ENCODE measurements at places on chromosomes 16 and 17.

DNA sequence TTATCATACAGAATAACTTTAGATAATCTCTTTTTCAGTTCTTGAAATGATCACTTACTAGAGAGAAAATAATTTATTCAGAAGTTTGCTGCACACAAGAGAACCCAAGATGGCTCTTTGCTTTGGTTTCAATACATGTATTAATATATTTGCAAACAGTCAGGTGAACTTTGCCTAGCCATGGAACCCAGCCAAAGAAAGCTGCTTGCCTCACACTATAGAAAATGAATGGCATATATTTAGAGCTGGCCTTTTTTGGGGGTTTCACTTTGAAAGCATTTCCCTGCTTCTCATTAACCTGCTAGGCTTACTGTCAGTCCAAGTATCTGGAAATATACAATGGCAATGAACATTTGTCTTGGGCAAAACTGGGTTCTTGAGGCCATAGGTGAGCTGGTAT, 75.3 kb downstream of the MRTFB start:
- DNase-seq = no peak

DNA sequence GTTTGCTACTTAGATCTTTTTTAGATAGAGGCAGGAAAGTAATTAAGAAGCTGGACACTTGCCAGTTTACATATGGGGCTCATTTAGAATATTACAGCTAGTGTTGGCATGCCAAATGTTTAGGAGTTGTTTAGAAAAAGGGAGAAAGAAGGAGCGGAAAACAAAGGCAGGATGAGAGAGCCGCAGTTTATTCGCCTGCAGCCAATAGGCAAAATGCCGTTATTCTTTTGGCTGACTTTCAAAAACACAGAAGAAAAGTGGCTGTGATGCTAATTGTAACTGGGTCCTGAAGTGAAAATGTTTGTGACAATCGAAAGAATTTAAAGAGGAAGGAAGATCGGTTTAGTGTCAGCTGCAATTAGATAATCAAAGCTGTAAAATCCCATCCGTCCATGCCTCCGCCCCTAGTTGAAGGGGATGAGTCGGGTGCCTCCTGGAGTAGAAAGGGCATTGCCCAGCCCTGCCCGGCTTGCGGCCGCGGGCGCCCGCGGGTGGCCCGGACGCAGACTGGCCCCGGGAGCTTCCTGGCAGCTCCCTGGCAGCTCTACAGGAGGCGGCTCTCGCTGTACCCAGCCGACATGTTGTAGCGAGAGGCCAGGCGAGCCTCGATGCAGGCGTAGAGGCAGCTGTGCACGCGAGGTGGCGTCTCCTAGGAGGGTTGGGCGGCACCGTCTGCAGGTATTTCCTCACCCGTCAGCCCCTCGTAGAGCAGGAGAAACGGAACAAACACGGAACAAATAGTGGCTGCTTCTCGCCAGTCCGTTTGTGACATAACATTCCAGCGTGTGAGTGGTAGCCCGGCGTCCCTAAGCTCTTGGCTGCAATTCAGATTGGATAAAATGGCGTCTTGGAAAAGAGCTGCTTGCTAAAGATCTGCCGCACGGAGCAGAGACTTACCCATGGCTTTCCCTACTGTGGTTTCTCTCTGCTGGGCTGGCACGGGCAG, 82.2 kb downstream of the TNRC6C start:
- no peak for DNase-seq

- no peak for DNase-seq
Observed at GRCh38 chr16:2058420-2058819, 10.6 kb downstream of the TSC2 start.

GRCh38 chr16:2715064-2715463, 5.0 kb downstream of the PRSS27 start:
- no peak for DNase-seq
